ENCODE measurements at places on chromosomes 4 and X.

DNA sequence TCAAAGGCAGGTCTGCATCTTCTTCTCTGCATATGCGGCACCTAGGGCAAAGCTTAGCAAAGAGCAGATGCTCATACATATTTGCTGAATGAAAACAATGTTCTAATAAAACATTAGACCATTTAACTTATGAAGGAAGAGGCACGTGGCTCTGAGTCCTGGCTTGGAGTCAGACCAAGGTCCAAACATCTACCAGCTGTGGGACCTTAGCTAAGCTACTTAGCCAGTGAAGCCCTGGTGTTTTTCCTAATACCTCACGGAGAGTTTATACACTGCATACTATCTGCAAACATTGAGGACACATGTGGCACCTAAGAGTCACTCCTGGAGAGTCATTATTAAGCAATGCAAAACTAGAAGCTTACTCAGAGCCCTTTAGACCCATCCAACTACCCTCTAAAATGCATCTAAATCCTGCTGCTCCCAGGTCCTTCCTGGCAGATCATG, 9.0 kb downstream of the PDGFC start:
- no peak for DNase-seq

DNA sequence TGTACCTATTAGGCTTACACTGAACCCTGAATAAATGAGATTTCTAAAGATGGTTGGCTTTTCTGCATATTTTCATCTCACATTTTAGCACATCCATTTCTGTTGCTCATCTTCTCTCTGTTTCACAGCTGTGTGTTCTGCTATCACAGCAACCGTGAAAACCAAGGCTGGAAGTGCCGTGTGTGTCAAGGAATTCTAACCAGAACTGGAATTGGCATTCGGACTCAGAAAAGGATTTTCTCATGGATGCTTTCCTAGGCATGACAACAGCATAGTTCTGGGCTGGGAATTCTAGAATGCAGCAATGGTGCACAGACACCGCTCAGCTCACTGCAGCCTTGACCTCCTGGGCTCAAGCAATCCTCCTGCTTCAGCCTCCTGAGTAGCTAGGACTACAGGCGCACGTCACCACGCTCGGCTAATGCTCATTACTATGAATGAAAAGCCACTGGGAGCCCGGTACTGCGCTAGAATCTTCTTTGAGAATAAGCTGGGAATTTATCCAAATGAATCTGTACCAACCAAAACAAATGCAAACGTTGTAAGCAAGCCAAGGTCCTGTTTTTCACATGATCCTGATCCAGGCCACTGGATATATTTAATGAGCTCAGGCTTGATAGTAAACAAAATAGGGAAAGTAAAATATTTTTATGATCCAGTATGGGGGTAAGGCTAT, 105.2 kb downstream of the RBM47 start:
- DNase-seq = no peak

DNA sequence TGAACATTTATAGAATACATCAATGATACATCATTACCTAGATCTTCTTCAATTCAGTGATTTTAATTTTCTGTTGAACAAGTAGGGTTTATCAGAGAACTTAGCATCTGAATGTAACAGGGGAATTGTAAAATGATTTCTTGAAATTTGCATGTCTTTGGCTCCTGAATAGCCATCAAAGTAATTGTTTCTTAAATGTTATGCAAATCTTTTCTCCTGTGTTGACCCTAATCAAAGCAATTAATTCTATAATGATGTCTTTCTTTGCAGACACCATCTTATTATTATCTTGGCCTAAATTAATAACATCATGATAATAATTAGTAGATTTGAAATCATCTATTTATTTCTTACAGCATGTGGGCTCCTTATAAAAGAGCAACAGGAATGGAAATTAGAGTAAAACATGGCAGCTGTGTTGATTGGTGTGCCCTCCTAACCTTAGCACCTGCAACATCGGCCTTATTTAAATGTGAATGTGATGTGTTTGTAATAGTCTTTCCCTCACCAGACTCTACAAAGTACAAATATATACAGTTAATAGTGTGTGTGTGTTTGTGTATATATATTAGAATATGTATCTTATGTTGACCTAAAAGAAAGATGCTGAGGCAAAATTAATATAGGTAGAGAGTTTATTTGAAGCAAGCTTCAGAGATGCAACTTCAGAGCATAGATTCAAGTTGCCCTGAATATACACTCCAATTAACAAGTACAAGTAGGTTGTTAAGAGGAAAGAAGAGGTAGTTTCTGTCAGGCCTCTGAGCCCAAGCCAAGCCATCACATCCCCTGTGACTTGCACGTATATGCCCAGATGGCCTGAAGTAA, 328.0 kb upstream of the TECRL start:
- no peak for DNase-seq

GRCh38 chr4:35461931-35462659, 782.2 kb downstream of the ARAP2 start:
- DNase-seq = no peak

- DNase-seq = no peak
These were observed 184.8 kb downstream of the UNC5C start for GRCh38 chr4:95363966-95364365.

DNA sequence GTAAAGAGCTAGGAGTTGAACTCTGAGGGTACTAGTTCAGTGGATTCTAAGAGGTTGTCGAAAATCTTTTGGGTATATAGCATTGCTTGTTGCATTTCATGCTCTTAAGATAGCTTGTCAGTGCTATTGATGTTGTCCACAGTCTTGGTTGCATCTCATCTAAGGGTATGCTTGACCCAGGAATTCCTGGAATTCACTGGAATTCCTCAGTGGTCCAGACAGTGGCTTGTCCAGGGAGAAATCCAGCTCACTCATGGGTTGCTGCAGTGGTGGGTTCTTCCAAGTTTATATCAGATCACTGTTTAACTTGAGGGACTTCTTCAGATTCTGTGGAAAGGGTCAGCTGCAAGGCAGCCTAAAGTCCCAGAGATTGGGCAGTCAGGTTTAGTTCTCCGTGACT, 29.8 kb upstream of the SMARCAD1 start:
- DNase-seq = no peak

DNA sequence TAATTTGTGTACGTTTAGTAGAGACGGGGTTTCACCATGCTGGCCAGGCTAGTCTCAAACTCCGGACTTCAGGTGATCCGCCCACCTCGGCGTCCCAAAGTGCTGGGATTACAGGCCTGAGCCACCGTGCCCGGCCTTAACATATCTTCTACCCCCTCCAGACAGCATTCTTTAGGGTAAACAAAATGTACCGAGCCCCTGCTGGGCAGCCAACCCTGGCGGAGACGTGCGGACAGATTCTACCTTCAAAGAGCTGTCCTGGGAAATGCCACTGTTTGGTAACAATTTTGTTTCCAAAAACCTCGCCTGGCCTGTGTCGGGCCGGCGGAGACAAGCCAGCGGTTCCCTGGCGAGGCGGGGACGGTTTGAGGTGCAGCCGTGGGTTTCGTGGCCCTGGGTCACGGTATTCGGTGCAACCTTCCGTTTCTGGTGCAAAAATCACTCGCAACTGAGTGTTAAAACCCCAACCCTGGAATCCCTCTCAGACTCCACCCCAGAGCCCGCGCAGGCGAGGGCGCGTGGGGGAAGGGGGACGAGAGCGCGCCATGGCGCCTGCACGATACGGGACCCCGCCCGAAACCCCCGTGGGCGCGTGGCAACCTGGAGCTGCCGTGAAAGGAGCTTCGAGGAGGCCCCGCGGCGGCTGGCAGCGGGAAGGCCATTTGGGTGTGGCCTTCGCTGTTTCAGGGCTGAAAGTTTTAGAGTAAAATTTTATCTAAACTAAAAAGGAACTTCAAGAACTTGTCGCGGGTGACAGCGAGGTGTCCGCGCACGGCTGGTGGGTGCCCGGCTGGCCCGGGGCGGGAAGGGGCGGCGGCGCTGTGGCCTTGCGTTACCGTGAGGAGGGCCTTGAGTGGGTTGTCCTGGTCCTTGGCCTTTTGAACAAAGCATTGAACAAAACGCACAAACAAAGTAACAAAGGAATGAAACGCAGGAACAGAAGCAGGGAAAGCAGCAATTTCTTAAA, 17.0 kb downstream of the MRFAP1 start:
- no peak for DNase-seq

GRCh38 chr4:76548704-76549103, 113.7 kb downstream of the SHROOM3 start:
- DNase-seq = no peak

DNA sequence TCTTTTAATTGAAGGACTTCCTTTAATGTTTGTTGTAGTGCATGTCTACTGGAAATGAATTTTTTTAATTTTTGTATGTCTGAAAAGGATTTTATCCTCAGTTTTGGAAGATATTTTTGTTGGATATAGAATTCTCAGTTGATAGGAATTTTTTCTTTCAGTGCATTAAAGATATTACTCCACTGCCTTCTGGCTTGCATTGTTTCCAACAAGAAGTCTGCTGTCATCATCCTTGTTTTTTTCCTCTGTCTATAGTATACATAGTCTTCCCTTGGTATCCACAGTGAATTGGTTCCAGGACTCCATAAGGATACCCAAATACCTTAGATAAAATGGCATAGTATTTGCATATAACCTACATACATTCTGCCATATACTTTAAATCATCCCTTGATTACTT, 33.5 kb downstream of the SCD5 start:
- no peak for DNase-seq

DNA sequence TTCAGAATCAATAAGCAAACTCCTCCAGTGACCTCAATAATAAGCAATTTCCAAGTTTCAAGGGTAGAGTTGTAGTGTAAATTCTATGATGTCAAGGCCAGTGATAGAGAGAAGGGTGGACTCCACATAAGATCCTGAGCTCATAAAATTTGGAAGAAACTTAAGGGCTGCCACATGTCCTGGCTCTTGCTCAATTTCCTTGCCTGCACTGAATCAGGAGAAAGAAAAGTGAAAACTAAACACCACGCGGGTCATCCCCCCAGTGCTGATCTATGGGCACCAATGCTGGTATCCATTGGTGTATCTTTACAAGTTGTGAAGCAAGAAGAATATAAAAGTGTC, 392.0 kb upstream of the INTU start:
- no peak for DNase-seq

All from activated CD4-positive, alpha-beta T cell treated with anti-CD3 and anti-CD28 coated beads, Interleukin-2, amount 50 U/mL, for 1 hour (primary cell).